ENCODE measurements at places on chromosomes 3 and 15.

DNA sequence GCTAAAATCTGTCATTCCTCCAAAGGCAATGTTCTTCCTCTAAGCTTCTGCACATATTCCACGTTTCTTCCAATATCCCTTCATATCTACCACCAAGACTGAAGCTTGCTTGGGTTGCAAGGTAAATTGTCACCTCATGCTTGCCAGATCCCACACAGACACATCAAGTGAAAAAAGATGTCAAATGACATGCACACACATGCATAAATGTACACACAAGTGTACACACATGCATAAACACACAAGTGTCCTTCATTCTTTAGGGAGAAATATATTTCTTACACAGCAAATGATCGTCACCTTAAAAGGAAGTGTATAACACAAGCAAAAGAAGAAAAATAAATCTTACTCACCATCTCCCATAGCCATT, 59.4 kb downstream of the CLASP2 start:
- DNase-seq = no peak

DNA sequence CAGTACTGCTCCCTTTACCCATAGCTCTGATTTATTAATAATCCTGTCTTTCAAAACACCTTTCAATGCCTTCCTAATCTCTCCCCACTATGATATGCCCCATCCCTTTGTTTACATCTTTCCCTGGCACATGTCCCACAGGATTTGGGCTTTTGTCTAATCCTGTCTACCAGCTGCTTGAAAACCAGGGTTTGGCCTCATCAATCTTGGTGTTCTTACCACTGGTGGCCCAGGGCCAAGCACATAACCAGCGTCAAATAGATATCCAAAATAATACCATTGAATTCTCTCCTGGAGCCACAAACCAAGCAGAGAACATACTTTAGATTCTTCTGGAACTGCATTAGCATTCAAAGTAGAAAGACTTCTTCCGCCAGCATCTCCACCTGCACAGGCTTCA, 104.8 kb upstream of the PPP2R3A start:
- DNase-seq = no peak

DNA sequence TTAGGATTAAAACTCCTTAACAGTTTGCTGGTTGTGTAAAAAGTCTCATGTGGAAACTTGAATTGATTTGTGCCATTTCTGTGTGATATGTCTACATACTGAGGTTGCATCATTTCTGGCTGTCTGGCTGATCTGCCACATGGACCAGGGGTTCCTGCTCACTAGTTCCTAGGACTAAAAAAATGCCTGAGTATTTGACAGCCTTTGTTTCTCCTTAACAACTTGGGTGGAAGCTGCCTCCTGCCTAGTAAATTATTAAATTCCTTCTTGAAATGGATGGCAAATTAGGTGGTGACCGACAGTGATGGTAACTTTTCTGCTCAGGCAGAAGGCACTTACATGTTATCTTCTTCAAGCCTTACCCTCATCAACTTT, 226.9 kb upstream of the MRPL3 start:
- no peak for DNase-seq

DNA sequence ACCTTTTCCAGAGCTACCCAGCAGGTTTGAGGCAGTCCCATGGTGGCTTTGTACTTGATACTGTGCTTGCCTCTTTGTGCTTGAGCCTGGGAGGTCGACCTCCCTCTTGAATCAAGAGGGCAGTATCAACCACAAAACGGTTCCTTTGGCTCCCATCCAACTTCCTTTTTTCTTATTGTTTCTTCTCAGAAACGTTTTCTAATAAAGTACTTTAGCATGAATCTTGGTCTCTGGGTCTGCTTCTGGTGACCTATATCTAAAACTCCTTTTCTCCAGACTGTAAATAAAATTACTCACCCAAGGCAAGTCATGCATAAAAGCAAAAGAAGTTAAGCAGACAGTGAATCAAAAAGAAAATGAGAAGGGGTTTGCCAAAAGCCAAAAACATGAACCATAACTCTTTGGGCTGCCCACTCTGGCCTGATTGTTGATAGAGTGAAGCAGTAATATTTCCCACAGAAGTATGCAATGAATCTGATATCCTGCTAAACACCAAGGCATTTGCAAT, 112.2 kb upstream of the SLC4A7 start:
- no peak for DNase-seq

DNA sequence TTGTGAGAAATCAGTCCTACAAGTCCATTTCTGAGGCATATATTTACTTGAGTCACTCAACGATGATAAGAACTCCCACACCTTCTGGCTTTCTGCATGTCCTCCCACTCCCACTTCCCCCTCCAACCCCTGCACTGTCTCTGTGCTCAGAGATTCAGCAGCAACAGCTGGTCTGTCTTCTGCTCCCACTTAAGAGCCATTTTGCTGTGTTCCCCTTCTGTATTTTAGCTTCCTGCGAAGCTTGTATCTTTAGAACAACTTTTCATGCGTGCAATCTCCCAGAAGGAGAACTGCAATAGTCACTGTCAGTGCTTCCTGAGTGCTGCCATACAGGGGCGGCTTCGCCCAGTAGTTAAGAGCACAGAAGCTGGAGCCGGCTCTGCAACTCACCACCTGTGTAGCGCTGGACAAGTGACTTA, 90.0 kb upstream of the SPATA12 start:
- no peak for DNase-seq

DNA sequence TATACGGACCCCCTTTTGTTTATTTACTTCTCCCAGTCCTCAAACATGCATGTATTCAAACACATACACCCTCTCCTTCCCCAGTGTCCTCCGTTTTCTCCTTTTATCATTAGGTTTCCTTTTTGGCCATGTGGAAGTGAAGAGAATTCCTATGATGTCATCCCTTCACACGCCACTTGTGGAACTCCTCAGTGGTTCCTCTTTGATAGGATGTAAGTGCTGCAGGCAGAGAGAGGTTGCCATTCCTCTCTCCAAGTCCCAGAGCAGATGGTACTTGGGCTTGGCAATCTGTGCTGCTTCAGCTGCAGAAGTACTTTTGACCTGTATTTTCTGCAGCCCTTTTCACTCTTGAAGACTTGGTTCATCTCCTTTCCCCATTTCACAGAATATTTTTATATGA, 32.9 kb upstream of the CRTC3 start:
- DNase-seq = no peak

DNA sequence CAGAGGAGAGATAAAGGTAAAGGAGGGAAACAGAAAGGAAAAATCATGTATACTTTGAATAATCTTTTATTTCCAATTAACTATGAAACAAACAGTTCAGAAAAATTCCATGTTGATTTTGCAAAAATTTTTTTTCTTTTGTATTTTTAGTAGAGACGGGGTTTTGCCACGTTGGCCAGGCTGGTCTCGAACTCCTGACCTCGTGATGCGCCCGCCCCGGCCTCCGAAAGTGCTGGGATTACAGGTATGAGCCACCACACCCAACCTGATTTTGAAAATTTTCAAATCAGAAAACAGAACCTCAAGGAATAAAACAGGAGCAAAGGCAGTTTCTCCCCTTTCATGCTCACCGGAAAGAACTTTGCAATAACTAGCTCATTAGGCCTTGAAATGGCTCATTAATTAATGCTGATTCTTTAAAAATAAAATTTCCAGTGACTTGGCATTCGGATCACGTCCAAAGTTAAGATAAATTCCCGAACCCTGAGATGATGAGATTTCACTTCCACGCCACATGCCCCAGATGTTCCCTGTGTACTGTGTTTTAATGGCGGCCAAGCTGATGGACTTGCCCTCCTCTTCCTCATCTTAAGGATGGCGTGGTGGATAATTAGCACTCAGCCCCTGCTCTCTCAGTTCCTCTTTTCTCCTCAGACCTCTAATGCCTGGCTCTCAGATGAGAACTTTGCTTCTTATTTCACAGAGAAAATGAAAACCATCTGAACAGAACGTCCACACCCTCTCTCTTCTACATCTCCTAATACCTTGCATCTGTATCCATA, 10.8 kb downstream of the BCL2L10 start:
- no peak for DNase-seq

GRCh38 chr15:90744759-90745402, 27.7 kb downstream of the BLM start:
- DNase-seq = no peak

Data from stimulated activated CD8-positive, alpha-beta memory T cell treated with anti-CD3 and anti-CD28 coated beads, Interleukin-7, amount 100 ng/mL, for 1 hour (primary cell).